ENCODE measurements at places on chromosomes 13 and 19.

GRCh38 chr13:88979465-88980175 is 1308.4 kb downstream of the SLITRK5 start:
- DNase-seq, result peak; percentile 0

- DNase-seq, result no peak
These were observed at the start of gene SBK2 for GRCh38 chr19:55536951-55537740. TSS of gene SBK2 (minus strand) at chr19:55537133. CDS start at chr19:55536294, 839 bp downstream.

- no peak for DNase-seq
These were observed 42.0 kb downstream of the KLF2 start for GRCh38 chr19:16366433-16367260.

DNA sequence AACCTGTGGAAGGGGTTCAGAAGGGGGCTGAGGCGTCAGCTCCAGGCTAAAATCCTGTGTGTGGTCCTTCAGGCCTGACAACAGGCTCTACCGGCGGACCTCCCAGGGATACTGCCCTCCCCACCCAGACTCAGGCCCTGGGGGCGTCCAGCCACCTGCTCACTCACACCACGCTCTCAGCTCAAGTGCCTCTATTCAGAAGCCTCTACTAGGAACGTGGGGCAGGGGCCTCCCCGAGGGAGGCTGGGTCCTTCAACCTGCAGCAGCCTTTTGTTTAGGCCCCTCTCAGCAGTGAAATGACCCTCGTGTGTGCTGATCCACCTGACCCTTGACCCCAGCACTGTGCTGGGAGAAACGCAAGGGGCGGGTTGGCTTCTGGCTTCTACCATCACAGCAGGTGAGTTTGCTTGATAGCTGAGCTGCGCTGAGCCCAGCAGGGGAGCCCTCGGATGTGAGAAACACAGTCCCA is 10.6 kb downstream of the PLPP2 start:
- no peak for DNase-seq

DNA sequence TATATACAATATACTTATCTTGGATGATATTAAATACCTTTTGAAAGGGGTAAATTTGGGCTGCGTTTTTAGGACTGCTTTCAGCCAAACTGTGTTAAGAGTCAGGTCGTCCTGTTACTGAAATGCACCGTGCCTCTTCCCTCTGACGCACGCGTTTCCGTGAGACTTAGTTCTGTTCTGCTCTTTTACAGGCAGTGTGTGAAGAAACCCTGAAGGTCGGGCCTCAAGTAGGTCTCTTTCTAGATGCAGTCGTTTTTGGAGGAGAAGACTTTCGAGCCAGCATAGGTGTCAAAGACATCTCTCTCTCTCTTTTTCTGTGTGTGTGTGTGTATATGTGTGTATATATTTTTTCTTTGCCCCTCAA is 107.0 kb downstream of the ZIC5 start:
- DNase-seq, result no peak

- no peak for DNase-seq
These were observed 115.1 kb downstream of the KCNRG start for GRCh38 chr13:50130123-50130946.

DNA sequence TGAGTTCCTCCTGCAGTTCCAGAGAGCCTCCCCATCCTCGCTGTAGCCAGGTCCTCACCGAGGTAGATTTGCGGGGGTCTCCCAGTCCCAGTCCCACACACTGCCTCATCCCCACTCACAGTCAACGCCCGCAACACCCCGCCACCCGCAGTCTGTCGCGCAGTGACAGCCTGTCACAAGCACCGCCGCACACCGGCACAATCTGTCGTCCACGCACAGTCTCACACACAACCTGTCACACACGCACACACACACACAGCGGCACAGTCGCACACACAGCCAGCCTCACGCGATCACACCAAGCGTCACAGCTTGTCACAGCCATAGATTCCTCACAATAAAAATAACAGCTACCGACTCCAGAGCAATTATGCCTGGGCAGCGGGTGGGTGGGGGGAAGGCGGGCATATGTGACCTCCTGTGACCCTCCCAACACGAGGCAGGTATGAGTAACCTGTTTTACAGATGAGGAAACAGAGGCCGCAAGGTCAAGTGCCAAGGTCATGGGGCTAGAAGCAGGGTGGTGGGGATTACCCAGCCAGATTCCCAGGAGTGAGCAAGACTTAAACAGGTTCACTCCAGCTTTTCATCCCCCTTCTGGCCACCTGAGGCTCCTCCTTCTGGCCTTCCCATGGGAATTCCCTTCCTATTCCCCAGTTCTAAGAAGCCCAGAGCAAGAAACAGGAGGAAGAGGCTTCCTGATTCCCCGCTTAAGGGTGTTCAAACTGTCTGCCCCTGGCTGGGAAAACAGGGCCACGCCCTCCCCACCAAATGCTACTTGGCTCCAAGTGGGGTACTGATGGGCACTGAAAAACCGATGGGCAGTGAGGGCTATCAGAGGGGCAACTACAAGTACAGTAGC is 13.9 kb downstream of the NFIX start:
- DNase-seq, result no peak

DNA sequence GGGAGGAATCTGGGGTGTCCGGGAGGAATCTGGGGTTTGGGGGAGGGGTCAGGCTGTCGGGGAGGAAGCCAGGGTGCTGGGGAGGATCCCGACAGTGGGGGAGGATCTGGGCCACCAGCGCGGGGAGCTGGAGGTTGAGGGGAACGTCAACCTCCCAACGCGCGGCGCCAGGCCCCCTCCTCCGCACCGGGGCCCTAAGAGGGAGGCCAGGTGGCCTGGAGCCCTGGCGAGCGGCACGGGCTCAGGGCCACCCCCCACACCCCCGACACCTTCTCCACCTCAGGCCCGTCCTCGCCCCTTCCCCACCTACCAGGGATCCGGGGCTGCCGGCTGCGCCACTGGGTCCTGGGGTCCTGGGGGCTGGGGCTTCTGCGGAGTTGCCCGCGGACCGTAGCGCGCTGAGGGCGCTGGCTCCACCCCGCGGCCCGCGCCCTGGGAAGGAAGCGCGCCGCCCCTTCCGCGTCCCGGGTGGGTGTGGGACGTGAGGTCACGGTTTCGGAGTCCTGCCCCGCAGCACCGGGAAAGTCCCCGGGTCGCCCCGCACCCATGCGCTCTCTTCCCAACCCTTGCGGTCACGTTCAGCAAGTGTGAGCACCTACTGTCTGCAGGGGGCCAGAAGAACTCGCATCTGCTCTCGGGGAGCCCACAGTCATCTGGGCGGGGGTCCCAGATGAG is at the start of gene TICAM1:
TSS of gene TICAM1 (minus strand) at position 409 of the 675 bp plus-strand sequence. CDS start 13,335 bp downstream, outside the sequence.
- peak; percentile 70 for DNase-seq

DNA sequence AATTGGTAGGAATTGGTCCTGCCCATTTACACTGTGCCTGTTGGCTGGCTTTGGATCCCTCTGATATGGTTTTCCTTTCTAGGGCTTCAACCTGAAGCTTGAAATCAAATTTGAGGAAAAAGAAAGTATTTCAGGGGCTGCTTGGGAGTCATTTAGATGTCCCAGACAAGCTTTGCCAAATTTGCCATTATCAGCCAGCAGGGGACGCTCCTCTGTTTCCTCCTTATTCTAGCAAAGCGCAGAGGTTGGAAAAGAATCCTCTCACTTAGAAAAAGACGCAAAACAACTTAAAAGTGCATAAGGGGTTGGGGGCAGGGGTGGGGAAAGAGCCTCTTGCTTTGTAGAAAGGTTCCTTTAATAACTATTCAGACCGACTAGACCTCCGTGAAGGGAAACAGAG is 1211.1 kb upstream of the PCDH20 start:
- DNase-seq, result no peak

DNA sequence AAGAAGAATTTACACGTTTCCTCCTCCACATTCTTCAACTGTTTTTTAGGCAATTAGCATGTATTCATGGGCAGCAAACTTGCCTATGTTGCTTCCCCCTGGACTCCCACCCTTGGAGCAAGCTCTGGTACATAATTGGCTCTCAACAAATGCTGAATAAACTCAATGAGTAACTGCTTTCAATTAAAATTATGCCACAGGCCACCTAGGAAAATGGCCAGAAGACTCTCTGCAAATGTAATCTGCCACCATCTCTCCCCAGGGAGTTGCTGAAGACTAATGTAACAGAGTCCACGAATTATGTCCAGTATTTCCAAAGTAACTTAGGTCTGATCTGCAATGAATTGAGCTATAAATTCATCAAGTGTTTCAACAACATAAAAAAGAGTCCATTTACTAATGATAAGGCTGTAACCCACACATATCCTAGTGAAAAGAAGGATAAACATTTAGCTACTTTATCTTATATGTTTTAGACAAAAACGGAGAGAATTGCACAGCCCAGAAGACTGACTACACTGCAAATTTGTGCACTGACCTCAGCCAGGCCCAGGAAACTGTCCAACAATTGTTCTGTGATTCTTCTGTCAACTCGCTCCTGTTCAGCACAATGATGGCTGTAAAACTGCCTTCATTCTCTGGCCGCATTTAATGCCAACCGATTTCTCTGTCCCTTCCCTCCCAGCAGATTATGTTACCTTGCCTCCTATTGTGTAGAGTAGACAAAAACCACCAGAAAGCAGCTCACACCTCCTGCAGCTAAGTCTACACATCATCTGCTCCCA is 808.6 kb upstream of the ARGLU1 start:
- DNase-seq, result no peak

DNA sequence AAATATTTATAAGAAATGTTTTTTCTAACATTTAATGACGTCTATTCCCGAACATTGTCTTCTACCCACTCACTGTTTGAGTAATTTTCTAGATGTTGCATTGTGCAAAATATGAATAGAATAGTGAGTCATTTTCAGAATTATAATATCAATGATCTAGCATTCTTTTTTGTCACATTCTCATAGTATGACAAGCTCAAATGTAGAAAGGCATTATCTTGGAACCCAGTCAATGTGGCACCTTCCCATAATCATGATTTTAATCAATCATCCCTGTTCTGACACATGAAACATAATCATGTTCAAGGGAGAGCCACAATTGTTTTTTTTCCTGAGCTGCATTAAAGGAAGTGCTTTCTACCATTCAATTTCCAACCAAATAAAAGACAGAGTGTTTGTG is 265.8 kb downstream of the OXGR1 start:
- no peak for DNase-seq

GRCh38 chr19:46142294-46142693 is 5.7 kb upstream of the IGFL2 start:
- DNase-seq, result no peak

DNA sequence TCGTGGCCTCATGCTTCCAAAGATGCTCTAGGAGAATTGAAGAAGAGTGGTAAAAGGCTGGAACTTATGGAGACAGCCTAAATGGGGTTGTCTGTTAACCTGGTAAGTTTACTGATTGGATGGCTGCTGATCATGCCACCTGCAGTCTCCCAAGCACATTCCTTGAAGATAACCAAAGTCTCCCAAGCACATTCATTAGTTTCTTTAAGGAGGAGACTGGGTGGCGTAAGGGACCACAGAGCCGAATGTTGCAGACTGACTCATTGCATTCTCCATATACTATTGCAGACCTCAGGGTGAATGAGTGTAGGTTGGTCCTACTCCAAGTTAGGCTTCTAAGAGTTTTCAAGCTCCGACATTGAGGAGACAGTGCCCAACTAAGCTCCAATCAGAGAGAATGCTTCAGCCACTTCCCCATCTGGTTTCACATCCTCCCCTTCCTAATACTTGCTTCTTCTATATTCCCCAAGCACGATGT is at the start of gene IGFL3:
TSS of gene IGFL3 (minus strand) at position 51 of the 478 bp plus-strand sequence. CDS start at position 12, 39 bp downstream.
- no peak for DNase-seq

- no peak for DNase-seq
These were observed 4.2 kb downstream of the TUBGCP3 start for GRCh38 chr13:112583592-112584277.

DNA sequence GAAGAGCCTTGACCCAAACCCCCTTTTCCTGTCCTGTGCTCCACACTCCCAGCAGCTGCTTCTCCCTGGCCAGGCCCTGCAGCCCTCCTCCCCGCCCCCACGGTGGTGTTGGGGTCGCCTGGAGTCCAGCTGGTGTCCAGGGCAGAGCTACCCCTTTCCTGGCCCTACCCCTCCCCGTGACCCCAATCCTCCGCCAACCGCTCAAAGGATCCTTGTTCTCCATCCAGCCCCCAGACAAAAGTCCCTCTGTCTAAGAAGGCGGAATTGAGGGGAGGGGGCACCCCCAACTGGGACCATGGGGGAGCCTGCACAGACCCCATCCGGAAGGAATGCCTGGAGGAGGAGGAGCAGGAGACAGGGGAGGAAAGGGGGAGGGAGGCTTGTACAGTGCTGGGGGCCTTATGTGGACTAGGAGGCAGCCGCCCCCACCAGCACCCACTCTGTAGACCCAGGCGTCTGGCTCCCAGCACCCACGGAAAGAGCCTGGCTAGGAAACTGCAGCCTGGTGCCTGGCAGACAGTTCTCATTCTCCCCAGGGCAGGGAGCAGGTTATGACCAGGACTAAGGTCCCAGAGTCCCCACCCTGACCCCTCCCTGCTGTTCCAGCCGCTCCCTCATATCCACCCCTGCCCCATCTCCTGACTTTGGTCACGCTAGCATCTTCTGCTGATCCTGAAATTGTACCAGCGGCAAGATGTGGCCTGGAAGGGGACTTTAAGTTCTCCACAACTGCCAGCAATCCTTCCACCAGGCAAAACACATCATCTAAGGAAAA is at the start of gene FXYD3:
TSS of gene FXYD3 (plus strand) at position 647 of the 775 bp plus-strand sequence. CDS start 3,554 bp downstream, outside the sequence.
- no peak for DNase-seq

DNA sequence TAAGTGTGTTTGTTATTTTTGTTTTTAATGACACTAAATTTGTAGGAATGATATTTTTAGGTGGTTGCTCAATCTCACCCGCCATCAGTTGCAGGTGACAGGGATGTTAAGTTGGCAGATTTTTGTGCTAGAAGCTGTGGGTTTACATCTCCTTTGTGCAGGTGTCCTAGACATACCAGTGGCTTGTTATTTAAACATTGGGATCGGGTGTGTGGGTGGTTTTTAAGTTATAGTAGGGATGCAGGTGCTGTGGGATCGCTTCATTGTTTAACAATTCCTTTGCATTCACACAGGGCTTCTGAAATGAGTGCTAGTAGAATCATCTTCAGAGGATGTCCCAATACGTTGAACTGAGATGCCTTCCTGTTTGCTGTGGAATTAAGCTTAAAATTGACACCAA is 100.0 kb downstream of the SHISA2 start:
- DNase-seq, result no peak

DNA sequence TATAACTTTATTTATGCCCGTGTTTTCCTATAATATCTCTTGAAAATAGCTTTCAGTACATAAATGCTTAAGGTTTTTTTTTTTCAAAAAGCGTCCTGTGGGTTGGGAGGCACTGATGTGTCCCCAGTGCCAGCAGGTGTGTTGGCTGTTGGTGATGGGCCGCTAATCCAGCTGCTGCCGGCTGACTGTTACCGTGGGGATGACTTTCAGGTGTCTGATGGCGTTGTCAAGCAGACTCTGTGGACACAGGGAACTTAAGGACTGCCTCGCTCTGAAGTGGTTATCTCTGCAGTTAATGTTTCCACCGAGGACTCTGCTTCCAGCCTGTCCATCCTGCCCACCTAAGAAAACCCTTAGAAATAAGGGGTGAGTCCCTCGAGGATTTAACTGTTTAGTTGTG is 94.5 kb downstream of the ANKRD10 start:
- no peak for DNase-seq

GRCh38 chr13:65585346-65585745 is 1644.8 kb downstream of the PCDH9 start:
- no peak for DNase-seq

GRCh38 chr19:5753743-5754142 is 30.8 kb downstream of the PRR22 start:
- DNase-seq, result no peak

GRCh38 chr13:100694722-100695508 is 20.3 kb upstream of the TMTC4 start:
- no peak for DNase-seq

- no peak for DNase-seq
These were observed 442.9 kb downstream of the FOXO1 start for GRCh38 chr13:40223585-40223984.

GRCh38 chr13:39496506-39496905 is 106.5 kb downstream of the LHFPL6 start:
- DNase-seq, result no peak
